Activated T-helper 1 cell treated with anti-CD3 and anti-CD28 coated beads, Interleukin-2, amount 50 U/mL, for 16 hours (primary cell): ENCODE measurements at places on chromosomes 2 and 18.

GRCh38 chr2:175366815-175367214 lies 185.3 kb upstream of the ATP5MC3 start:
- no peak for DNase-seq

DNA sequence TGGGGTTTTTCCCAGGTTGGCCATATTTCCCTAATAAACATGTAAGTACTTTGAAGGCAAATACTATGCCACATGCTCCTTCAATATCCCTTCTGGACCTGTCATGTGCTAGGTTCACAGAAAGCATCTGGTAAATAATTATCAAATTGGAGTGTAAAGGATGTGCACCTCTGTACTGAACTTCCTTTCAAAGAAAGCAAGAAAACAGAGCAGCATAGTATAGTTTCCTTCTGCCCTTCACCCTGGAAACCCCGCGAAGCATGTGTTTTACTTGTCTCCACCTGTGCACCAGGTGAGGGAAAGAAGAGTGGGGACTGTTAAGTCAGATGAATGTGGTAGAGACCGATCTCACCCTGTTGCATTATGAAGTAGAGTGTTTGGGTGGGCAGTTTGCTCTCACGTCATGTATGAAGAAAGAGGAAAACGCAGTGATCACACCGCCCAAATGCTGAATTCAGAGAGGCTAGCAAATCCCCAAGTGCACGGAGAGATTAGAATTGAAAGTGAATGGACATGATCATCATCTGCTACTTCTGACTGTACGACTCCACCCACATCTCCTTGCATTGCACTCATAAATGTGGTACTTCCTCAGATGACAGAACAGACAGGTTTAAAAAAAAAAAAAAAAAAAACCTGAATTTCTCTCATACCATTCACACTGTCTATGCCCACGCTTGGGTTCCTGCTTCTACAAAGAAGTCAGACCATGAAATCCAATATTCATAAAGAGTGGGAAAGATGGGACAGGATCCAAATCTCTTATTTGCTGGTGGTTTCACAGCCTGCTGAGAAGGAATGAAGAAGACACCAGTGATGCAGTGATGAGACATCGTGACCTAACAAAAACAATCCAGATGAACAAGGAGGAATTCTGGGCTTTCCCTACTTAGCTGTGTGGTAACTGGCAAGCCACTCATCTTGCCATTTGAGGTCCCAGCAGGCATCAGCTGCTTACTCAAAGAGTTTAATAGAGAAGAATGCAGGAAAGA lies 448.6 kb downstream of the BCL11A start:
- no peak for DNase-seq

- DNase-seq: no peak
Observed at GRCh38 chr2:62527478-62528210, 21.6 kb upstream of the TMEM17 start.

GRCh38 chr2:188477564-188478103 lies 186.0 kb downstream of the GULP1 start:
- no peak for DNase-seq

- no peak for DNase-seq
Observed at GRCh38 chr2:162890690-162891311, 52.2 kb upstream of the KCNH7 start.

GRCh38 chr18:59788791-59789106 lies 91.5 kb upstream of the CCBE1 start:
- no peak for DNase-seq

DNA sequence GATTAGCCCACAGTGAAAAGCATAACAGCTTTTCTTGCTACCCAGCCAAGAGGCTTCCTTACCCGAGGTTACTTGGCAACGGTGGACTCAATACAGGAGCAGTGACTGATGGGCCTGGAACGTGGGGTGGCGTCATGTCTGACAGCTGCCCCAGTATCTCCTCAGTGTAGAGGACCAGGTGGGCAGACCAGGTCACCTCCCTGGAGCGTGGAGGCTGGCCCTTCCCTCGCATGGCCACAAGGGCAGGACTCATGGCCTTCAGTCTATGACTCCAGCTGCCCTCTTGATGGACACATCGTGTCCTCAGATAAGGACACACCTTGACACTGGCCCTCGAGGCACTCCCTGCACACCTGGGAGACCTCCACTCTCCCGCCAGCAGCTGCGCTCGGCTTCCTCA lies 6.4 kb downstream of the ASPRV1 start:
- no peak for DNase-seq

- no peak for DNase-seq
Observed at GRCh38 chr2:165081276-165081675, 122.6 kb downstream of the SCN3A start.

- DNase-seq: no peak
Observed at GRCh38 chr2:226678422-226678821, 121.2 kb downstream of the IRS1 start.

DNA sequence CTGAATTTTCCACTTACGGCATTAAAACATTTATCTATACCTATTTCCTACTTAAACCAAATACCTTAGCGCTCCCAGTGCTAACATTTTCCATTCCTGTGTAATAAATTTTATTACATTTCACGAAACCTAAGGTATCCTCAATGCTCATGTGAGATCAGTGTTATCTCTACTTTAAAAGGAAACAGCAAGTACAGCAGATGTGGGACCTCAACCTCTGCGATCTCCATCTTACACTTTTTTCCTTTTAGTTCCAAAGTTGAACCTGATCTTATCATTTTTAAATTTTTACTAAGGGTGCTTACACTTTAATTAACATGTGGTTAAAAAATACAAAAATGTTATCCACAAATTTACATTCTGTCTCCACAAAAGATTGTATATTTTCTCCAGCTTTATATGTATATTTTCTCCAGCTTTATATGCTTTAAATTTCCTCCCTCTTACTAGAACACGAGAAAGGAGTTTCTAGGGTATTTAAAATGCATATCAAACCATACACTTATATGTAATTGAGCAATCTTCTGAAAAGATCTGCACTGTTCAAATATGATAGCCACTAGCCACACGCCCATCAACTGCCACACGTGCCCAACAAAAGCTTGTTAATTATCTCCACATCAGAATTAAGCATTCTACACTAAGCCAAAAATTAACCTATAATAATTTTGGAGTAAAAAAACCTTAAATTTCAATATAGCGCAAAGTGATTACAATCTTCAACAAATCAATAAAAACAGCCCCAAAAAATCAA lies 38.1 kb downstream of the MBOAT2 start:
- no peak for DNase-seq

DNA sequence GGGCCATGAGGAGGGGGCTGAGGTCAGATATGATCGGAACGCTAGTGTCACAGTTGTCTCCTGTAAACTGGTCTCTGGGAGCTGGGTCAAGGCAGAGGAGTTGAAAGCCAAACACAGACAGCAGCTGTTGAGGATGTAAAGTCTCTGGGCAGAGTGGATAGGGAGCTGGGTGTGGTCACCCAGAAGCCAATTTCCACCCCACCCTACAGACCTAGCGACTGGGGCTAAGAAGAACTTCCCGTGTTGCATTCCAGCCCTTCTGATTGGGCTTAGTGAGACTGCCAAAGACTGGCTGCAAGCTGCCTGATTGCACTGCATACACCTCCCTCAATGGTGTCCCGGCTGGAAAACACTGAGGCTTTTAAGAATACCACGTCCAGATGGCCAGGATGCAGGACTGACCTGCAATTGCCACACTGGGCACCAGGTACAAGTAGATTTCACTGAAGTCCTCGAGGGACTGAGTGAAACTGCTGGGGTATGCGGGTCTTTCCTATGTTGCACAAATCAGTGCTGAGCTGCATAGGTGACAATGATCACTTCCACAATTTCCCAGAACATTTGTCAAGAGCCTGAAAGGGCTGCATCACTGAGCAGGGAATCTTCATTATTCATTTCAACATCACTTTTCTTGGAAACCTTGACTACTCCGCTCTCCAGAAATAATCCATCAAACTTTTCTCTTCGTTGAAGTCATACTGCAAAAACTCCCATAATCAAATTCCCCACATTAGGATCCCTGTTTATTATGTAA lies 43.1 kb upstream of the EML4 start:
- no peak for DNase-seq

DNA sequence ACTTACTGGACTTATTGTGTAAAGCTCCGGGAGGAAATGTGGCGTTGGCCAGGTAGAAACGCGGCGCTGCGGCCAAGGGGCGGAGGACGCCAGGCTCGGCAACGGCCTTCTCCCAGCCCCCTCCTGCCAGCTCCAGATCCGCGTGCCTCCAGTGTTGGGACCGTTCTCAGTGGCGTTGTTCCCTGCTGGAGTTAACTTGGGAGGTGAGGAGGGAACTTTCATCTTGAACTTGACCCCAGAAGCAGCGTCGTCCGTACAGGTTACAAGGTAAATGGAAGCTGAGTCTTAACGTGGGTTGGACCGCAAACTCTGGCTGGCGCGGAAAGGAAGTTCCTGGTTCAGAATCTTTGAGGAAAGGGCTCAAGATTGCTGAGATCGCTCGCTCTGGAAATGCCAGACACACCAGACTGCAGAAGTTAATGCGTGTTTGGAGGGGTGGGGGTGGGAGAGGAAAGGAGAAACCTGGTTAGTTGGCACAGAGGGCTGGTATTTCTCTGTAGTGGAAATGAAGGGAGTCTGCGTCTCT lies 1.3 kb downstream of the TANC1 start:
- no peak for DNase-seq

DNA sequence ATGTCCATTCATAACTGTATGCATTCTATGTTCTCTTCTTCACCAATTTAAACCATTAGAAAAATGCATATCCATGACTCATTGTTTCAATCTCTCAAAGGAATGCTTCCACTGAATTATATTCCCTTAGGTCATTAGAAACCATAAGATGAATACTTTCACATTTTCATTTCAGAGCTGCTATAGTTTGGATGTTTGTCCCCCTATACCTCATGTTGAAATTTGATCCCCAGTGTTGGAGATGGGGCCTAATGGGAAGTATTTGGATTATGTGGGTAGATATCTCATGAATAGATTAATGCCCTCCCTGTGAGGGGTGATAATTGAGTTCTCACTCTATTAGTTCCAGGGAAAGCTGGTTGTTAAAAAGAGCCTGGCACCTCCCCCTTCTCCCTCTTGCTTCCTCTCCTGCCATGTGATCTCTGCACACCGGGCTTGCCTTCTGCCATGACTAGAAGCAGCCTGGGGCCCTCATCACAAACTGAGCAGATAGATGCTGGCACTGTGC lies 35.7 kb downstream of the THUMPD2 start:
- DNase-seq: no peak

GRCh38 chr18:34998661-34999060 lies 42.6 kb upstream of the MAPRE2 start:
- DNase-seq: no peak

GRCh38 chr2:23093513-23093912 lies 291.5 kb upstream of the KLHL29 start:
- no peak for DNase-seq

GRCh38 chr2:232980683-232981082 lies 32.4 kb downstream of the NGEF start:
- DNase-seq: no peak

DNA sequence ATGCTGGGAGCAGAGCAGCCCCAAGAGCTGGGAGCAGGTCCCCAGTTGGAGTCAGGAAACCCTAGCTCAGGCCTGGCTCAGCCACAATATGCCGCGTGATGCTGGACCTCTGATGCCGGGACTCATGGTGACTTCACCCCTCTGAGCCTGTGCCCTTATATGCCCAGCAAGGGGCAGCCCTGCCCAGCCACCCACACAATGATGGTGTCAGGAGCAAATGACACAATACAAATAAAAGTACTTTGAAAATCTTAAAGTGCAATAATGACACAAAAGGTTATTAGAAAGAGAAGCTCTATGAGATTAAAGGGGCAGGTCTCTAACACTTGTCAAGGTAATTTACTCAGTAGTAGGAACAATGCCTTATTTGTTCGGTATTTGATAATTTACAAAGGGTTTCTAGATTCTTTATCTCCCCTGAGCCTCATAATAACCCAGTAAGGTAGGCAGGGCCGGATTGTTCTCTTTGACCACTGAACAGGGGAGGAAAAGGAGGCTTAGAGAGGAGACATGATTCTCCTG lies 18.3 kb upstream of the KIF3C start:
- DNase-seq: no peak

DNA sequence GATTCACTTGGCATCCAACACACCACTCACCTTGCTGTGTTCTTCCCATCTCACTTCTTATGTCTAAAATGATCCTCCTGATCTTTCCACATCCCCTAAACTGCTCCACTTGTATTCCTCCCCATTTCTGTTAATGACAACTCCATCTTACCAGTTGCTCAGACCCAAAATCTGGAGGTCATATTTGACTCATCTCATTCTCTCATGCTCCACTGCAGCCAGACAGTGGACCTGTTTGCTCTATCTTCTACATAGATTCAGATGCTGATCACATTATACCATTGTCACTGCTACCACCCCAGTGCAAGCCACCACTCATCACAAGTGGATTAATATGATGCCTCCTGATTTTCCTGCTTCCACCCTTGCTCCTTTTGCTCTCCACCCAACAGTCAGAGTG lies 7.9 kb upstream of the NABP1 start:
- DNase-seq: no peak

- no peak for DNase-seq
Observed at GRCh38 chr2:178846458-178846802, 39.2 kb upstream of the TTN start.

DNA sequence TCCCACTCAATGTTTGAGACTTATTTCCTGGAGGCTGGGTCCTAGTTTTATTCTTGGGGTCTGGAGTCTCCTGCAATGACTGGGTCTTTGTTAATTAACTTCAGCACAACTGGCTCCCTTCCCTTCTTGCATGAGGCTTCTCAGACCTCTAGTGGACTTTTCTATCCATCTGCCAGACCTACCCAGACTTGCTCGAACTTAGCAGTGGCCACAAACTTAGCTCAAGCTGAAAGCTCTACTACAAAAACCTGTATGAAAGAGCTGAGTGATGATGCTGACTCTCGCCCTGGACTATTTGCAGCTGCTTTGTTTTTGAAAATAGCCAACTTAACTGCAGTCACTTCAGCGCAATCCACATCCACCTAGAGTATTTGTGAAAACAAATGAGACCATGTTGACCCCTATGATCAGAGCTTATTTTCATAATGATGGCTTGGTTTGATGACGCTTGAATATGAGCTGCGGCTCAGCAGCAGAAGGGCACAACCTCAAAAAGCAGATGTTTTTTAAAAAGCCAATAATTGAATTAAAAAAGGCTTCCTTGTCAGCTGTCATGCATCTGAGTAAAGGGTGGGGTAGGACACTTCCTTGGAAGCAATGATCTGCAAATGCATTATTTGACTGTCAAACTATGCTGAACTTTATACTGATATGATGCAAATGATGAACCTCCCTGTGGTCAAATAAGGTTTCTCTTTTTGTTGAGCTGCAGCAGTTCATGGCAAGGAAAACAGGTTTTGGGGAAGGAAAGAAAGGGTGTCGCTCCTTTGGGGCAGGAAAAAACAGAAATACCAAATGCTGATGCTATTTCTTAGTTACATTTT lies 10.6 kb upstream of the ANXA4 start:
- no peak for DNase-seq

GRCh38 chr2:177239053-177239452 lies 25.5 kb downstream of the NFE2L2 start:
- DNase-seq: no peak

GRCh38 chr2:205216580-205216979 lies 465.7 kb upstream of the NRP2 start:
- DNase-seq: no peak
